ENCODE measurements at places on chromosomes 4 and X.

- DNase-seq = no peak
Measured at GRCh38 chr4:16952462-16952871, 54.0 kb upstream of the LDB2 start.

GRCh38 chrX:155001873-155002272 is 20.6 kb downstream of the F8 start:
- DNase-seq = no peak

GRCh38 chrX:53018627-53019026 is 30.0 kb upstream of the GPR173 start:
- no peak for DNase-seq

GRCh38 chr4:118351851-118352827 is 664 bp downstream of the PRSS12 start:
- peak; percentile 7 for DNase-seq

GRCh38 chr4:92303621-92304027 is at the start of gene GRID2:
GRID2 (plus strand) TSS chr4:92303966.
- DNase-seq = peak; percentile 23

GRCh38 chrX:9807355-9808182 is 21.3 kb downstream of the SHROOM2 start:
- DNase-seq = peak; percentile 33

DNA sequence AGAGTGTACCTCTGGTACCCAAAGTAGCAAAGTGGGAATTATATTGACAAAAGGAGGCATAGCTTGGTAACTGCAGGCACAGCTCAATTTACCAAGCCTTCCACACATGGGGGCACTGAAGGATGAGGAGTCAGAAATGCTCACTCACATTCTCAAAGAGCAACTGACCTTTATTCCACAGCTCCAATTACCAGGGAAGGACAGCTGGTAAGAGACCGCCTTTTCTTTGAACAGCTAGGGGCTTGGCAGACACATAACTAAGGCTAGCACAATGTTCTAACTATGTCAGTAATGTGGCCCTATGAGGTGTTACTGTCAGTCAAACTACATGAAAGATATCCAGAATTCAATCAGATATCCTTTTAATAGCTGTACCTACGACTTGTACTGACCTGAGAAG is 20.5 kb upstream of the STS start:
- DNase-seq = no peak

DNA sequence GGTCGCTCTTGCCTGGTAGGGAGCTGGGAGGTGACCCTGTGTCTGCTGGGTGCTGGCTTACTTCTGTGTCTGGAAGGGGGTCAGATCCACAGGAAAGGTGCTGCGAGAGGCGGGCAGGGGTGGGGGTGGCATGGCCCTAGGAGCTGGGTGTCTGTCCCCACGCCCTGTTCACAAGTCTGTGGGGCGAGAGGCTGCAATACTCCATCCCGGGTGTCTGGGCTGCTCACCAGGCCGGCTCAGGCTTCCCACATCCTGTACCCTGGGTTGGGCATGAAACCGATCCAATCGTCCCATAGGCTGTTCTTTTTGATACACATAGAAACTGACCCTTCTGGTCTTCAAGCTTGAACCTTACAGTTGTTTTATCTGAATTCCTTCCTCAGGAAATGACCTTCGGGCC is 993 bp upstream of the CTAG2 start:
- DNase-seq = no peak

DNA sequence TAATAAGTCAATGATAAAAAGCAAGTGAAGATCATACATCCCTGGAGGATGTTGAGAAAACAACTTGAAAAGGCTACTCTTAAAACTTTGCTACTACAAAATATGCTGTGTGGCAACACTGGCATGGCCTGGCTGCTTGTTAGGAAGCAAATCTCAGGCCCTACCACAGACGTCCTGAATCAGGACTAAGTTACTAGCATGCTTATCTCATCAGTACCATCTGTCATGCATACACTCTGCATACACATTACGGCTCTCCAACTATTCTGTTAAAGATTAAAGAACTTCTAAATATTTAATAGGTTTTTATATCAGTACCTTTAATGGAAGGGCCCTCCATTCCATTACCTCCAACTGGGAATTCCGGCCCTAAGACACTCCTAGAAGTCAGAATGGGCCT is 8.2 kb downstream of the PAPSS1 start:
- DNase-seq = no peak

- DNase-seq = peak; percentile 59
Measured at GRCh38 chr4:30719454-30720020, 632 bp upstream of the PCDH7 start.

- DNase-seq = no peak
Measured at GRCh38 chr4:178082906-178083305, 640.7 kb upstream of the AGA start.

GRCh38 chr4:56828784-56829535 is 7.5 kb upstream of the SPINK2 start:
- no peak for DNase-seq

DNA sequence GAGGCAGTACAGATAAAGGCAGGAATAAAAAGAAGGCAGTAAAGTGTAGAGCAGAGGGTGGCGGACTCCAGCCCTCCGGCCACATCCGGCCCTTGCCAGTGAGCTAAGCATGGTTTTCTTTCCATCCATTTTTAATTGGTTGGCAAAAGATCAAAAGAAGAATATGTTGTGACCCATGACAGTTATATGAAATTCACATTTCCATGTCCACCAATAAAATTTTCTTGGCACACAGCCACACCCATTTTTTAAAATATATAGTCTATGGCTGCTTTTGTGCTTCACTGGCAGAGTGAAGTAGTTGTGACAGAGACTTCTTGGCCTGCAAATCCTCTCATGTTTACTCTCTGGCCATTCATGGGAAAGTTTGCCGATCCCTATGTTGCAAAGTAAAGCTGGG is 29.8 kb downstream of the SLC9A6 start:
- no peak for DNase-seq

DNA sequence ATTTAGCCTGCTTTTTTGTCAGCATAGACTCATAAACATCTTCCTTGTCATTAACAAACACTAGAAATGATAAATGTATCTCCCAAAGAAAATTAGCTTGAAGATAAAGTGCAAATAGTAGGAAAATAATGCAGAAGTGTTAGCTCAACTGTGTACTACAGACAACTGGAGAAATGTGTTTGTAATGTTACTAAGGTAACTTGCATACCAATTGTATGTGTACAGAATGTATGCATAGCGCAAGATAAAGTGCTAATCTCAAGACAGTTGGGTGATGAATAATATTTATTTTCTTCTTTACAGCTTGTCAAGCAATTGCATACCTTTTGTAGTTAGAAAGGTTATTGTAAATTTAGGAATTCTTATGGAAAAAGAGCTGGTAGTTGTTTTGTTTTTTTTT is 22.1 kb downstream of the FMR1 start:
- DNase-seq = no peak

DNA sequence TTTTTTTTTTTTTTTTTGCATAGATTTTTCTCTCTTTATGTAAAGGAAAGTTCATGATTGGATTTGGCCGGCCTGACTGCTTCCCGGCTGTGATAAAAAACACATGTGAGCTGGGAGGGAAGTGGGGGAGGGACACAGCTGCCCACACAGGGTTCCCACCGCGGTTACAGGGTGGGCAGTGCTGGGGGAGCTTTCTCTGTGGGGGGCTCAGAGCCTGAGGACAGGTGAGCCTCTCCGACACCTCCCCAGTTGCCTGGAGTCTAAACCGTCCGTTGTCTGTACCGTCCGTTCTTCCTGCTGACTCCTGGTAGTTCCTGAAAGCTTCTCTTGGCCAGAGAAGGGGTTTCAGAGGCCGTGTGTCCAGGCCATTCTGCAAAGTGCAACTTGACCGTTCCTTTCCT is 21.8 kb downstream of the SHOX start:
- no peak for DNase-seq

DNA sequence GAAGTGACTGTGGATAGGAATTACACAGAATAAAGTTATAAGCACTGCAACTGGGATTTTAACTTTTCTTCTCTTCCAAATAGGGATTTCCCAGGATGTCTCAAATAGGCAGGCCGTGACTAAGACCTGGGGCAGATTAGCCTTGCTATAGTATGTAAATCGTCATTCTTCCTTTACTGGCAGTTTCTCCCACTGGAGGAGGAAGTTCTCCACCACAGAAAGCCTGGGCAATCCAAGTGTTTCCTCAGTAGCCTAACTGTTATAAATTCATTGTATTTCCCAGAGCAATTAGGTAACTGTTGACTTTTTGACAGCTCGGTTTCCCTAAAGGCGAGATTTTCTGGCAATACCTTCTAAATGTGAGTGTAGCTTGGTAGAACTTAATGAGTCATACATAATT is at the start of gene TNIP3:
Gene TNIP3 (minus strand): TSS at position 31 of the 400 bp plus-strand sequence. CDS start 196 bp downstream, outside the sequence.
- peak; percentile 62 for DNase-seq

GRCh38 chr4:183798301-183799253 is 106.5 kb upstream of the STOX2 start:
- peak; percentile 9 for DNase-seq

- no peak for DNase-seq
Measured at GRCh38 chrX:140524556-140524955, 19.7 kb upstream of the SOX3 start.

DNA sequence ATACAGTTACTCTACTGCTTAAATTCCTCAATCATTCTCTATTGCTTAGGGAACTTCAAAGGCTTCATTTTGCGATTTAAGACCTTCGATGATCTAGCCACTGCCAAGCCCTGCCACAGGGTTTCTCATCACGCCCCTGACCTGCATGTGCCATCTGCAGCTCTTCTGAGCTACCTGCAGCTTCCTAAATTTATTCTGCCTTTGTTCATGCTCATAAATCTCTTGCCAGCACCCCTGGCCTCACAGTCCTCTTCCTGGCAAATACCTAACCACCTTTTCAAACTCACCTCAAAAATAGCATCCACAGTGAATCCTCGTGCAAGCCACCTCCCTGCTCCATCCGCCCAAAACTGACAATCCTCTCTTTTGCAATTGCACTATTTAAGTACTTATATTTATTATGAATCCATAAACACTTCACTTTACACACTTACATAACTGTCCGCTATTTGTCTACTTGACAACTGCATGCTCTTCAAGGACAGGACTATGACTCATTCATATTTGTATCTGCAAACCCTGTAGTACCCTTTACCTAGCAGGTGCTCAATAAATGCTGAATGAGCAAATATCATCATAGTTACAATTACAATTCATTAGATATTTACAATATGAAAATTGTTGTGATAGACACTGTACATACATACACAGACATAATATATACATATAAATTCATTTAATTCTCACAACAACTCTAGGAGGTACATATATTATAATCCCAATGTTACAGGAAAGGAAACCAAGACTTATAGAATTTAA is 280.0 kb upstream of the RASGEF1B start:
- DNase-seq = no peak

GRCh38 chr4:89427782-89428181 is 120.2 kb upstream of the GPRIN3 start:
- no peak for DNase-seq

DNA sequence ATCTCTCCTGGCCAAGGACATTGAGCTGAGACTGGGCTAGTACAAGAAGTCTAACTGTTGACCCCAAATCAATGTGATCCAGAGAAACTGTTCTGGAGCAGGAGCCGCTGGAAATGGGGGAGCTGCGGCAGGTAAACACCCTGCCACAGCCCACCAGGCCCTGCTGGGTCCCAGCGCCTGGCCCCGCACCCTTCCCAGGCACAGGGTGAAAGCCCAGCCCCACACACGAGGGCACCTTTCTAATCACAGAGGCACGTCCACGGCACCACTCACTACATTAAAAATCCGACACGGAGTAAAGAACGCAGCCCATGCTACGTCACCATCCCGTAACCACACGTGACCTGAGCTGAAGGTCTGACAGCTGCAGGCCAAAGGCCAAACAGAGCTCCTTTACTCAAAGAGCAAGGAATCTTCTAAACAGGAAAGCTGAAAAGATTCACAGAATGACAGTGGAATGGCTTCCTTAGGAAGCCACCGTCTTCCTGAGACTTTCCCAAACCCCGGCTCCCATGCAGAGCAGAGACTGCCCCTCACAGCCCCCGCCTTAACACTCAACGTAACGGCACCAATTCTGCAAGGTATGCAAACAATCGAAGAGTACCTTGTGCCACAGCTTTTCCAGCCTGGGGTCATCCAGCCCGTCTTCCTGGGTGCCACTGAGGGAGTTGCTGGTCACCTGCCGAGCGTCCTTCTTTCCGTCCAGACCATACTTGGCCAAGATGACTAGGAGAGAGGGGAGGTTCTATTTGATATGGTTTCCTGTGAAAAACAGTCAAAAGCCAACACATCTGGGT is 12.6 kb downstream of the LRPAP1 start:
- no peak for DNase-seq
